Activated T-cell treated with anti-CD3 and anti-CD28 coated beads for 4 hours (primary cell): ENCODE measurements at places on chromosomes 11 and 22.

DNA sequence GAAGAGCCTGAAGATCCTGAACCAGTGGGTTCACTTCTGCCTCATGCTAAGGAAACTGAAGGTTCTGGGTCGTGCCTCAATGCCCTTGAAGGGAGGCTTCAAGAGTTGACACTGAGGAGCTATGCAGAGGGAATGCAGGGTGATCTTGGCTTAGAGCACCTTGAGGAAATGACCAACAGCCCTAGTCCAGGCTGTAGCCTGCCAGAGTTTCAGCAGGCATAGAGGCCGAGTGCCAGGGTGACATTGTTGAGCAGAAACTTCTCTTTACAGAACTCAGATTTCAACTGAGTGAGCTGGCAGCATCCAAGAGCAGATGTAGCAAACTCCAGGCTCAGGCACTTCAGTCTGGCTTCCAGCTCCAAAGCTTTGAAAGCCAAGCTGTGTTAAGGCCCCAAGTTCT, 23.1 kb upstream of the CAPRIN1 start:
- DNase-seq: no peak

DNA sequence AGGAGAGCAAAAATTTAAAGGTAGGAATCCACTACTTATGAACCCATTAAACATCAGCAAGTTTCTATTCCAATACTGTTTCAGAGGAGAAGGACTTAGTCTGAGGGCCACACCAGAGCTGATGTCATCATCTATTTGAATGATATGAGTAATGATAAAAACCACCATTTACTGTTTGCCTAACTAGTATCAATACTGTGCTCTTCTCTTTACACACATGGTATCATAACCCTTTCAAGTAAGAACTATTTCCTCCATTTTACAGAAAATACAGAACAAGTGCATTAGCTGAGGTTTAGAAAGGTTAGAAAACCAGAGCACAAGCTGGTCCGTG, 651.3 kb upstream of the KIRREL3 start:
- no peak for DNase-seq

DNA sequence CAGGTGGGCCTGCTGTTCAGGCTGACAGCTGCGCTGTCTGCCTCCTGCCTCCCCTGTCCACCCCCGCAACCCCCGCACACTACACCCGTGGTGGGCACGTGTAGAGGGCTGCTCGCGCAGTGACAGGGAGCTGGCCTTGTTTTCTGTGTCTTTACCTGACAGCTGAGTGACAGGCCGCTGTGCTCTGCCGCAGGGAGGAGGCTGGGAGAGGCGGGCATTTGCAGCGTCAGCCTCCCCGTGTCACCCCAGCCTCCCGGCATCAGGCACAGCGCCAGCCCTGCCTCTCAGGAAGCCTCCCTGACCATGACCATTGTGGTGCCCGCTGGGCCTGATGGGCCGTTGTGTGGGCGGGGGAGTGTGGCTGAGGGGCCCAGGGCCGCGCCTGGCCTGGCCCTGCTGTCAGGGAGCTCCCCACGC, 32.0 kb upstream of the RELT start:
- DNase-seq: no peak

GRCh38 chr22:50621356-50621880, 6.5 kb downstream of the ARSA start:
- DNase-seq: no peak

DNA sequence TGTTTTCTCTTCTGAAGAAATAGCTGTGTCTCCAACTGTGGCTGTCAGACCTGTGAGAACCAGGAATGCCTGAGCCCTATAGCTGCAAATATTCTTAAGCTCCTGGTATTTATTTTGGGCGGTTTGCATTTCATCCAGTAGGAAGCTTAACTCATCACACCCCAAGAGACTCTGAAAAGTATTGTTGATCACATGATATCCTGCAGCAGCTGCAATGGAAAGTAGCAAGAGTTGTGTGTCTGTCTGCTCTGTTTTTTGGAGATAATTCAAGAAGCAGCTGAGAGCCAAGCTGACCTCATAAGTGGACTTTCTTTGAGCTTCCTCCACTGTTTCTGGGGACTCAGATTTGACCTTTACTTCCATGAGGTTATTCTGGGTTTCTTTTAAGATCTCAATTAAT, 36.4 kb upstream of the MRPL17 start:
- no peak for DNase-seq

GRCh38 chr22:31140746-31141145, 438 bp upstream of the PLA2G3 start:
- no peak for DNase-seq

GRCh38 chr22:50209893-50210292, 9.1 kb downstream of the SELENOO start:
- peak; percentile 59 for DNase-seq

- no peak for DNase-seq
Measured at GRCh38 chr11:118918128-118918685, 7.5 kb downstream of the BCL9L start.

- DNase-seq: no peak
Measured at GRCh38 chr22:29342577-29343312, 27.2 kb upstream of the RASL10A start.

DNA sequence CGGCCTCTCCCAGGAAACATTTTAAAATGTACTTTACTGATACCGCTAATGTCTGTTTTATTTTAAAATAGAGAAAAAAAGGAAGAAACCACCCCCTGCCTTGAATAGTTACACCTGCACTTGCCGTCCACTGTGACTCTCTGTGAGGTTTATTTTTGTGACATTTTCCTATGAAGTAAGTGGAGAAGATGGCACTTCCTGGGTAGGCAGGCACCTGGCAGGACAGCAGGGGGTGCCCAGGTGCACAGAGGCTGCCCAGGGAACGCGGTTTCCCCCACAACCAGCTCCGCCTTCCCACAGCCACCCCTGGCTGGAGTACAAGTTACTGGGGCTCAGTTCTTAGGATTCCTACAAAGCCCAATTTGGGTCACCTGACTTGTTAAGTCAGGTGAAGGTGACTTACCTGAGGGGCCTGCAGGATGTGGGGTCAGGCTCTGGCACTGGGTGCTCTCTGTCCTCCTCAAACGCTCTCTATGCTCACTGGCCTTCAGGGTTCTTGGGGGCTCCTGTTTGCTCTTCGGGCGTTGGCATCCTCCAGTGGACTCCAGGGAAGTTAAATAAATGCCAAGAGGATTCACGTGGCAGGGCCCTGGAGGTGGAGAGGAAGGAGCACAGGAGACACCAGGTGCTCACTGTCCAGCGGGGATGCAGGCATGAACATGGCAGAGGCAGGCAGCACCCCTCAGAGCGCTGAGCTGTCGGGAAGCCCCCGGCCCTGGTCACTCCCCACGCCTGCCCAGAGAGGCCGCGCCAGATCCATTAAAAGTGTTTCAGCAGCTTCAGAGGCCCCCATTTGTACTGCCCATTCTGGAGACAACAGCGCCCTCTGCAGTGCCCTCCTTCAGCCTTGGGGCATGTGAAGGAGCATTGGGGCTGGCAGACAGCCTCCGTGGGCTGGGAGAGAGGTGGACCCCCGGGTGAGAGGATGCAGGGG, 1021.2 kb downstream of the TBC1D22A start:
- DNase-seq: no peak

- no peak for DNase-seq
Measured at GRCh38 chr11:126390272-126390867, 34.9 kb downstream of the ST3GAL4 start.

DNA sequence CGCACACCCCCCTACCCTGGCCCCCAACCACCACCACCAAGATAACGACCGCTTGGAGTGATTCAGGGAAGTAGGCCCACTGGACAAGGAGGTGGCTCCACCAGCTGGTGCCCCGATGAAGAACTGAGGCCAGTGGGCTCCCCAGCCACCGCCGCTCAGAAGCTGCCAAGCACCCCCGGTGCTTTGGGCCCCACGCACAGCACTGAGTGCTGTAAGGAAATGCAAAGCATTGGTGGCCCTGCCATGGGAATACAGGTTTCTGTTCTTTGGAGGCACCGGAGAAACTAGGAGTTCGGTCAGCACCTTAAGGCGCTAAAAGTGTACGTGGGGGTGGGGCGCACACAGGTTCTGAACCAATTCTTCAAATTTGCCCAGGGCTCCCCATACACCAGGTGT, 664 bp upstream of the PRSS23 start:
- no peak for DNase-seq

GRCh38 chr11:107916671-107917241, 11.5 kb upstream of the RAB39A start:
- no peak for DNase-seq

GRCh38 chr22:36077271-36077670, 48.6 kb upstream of the RBFOX2 start:
- no peak for DNase-seq
